ENCODE measurements at places on chromosomes 3 and 15.
A peak's percentile ranks its signal among the peaks of the same experiment; 100 is the strongest.

DNA sequence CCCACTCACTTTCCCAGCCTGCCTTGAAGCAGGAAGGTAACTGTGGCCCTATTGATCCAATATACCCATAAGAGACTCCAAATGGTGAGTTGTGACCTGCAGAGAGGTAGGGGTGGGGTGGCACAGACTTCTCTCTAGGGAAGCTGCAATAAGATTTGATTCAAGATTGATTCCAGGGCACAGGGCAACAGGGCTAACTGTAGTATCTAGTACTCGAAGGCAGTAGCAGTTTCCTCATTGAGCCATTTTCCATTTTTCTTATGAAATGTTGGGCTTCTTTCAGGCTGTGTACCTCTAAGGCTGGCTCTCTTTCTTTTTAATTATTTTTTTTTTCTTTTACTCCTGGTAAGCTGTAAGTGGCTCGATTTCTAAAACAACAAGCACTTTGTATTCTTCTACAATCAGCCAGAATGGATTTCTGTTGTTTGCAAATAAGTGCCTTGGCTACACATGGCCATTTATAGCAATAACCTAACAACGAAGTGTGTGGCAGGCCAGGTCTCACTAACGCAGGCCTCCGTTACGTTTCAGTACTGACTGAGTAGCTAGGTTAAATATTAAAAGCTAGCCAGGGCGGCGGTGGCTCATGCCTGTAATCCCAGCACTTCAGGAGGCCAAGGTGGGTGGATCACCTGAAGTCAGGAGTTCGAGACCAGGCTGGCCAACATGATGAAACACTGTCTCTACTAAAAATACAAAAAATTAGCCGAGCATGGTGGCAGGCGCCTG lies 19.3 kb downstream of the CCDC12 start:
- DNase-seq = no peak

DNA sequence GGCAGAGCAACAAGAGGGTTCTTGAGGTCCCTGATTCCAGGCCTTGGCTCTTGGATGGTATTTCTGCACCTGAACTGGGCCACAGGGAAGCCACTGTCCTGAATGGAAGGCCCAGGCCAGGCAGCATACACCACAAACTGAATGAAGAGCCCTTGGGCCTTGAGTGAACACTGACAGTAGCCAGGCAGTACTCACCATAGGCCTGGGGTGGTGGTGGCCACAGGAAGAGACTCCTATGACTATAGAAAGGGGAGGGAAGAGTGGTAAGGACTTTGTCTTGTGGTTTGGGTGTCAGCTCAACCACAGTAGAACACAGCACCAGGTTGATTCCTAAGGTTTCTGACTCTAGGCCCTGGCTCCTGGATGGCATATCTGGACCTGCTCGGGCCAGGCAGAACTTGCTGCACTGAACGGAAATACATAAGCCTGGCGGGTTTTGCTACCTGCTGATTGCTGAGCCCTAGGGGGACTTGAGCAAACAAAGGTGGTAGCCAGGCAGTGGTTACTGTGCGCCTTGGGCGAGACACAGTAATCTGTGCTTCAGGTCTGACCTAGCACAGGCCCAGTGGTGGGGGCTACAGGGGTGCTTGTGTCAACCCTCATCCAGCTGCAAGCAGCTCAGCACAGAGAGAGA lies 241.4 kb downstream of the ISL2 start:
- no peak for DNase-seq

GRCh38 chr15:89936051-89936785 lies 23.5 kb upstream of the ARPIN start:
- no peak for DNase-seq

- DNase-seq = no peak
Measured at GRCh38 chr3:172513488-172513887, 9.7 kb downstream of the TNFSF10 start.

DNA sequence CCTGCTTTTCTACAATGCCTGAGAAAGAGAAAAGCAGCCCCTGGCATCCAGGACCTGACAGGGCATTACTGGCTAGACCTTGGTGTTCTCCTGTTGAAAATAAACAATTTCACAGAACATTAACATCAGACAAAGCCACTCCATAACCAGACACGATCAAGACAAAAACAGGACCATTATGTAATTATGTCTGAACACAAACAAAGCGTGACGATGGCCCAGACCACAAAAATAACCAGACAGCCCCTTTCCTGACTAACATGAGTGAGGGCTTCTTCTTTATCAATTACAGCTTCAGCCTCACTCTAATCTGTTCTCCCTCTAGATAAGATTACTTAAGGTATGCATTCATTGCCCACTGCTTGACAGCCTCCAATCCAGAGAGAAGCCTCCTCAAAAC lies 172.7 kb upstream of the LMCD1 start:
- no peak for DNase-seq

- DNase-seq = no peak
Measured at GRCh38 chr15:49148298-49148697, 7.1 kb downstream of the COPS2 start.

GRCh38 chr3:64267721-64268604 lies 42.7 kb upstream of the PRICKLE2 start:
- DNase-seq = no peak

DNA sequence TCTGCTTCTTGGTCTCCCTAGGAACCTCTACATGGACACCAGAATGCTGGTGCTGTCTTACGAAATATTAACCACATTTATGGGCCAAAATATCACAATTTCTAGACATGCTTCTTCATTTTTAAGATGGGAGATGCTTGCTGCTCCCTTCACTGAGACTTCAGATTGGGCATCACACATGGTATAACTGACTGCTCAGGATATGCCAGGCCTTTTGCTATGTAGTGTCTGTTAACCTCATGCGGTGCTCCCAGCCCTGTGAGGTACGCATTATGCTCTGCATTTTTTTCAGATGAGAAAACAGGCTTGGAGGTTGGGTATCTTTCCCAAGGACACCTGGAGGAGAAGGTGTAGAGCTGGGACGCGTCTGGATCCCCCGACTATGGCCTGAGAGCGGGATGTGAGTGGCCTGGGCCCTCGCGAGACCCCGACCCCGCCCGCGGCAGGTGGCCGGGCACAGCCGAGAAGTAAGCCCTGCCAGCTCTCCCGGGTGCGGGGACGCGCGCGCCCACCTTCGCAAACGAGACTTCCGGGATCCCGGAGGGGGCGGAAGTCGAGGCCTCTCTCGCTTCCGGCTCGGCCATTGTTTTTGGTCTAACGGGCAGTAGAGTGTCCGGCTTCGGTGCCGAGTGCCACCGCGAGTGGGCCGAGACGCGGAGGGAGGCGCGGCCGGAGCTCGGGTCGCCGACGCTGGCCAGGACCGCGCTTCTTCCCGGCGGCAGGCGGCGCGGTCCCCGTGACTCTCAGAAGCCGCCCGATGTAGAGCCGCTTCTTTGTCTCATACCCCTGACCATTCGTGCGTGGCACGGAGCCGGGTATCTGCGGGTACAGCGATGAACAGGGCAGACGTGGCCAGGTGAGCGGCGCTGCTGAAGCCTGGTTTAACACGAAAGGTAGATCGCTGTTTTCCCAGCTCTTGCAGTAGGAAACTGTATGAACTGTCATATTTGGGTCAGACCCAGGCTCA lies at the start of gene ZKSCAN7:
Gene ZKSCAN7 (plus strand): TSS at position 568 of the 967 bp plus-strand sequence. CDS start 1,855 bp downstream, outside the sequence.
- DNase-seq = peak; percentile 10

DNA sequence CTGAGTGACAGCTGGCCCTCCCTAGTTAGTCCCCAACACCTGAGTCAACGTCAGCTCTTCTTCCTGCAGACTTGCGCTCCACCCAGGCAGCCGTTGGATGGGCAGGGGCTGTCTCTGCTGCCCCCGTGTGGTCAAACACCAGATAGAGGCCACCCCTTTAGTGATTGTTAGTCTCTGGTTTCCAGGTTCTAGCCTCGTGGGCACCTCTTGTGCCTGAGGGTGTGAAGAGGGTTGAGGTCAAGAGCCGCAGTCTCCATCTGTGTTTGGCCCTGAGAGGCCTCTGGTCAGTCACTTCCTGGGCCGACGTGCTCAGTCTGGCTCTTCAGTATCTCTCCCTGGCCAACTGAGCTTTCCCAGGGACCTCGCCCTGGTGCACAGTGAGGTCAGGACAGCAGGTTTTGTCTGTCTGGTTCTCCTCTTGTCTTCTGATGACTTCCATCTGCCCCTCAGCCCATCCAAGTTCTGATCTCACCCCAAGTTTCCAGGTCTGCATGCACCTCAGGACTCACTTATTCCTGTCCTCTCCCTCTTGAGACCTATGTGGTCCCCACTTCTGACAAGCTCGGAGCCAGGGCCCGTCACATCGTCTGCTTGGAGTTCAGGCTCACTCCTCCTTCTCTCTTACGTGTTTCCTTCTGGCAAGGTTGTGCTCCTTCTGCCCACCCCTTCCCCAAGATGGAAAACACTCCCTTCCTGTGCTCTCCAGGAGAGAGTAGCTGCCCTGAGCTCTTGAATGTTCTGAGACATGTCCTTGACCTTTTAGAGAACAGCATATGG lies 20.9 kb downstream of the CD276 start:
- DNase-seq = no peak

DNA sequence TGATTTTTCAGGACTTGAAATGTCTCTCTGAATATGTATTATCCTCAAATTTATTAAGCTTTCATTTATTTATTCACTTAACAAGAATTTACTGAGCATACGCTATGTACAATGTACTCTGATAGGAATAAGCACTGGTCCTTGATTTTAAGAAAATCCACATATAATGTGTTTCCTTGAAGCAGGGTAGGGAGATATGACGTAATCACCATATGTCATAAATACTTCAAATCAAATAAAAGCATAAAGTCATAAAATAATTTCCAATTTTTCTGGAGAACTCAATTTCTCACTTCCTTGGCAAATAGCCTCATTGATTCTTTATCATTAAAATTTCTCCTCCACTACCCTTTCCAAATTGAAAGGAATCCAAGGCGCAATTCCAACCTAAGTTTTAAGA lies 177.8 kb upstream of the GAP43 start:
- no peak for DNase-seq

GRCh38 chr3:118089563-118089962 lies 945.1 kb downstream of the IGSF11 start:
- DNase-seq = no peak

DNA sequence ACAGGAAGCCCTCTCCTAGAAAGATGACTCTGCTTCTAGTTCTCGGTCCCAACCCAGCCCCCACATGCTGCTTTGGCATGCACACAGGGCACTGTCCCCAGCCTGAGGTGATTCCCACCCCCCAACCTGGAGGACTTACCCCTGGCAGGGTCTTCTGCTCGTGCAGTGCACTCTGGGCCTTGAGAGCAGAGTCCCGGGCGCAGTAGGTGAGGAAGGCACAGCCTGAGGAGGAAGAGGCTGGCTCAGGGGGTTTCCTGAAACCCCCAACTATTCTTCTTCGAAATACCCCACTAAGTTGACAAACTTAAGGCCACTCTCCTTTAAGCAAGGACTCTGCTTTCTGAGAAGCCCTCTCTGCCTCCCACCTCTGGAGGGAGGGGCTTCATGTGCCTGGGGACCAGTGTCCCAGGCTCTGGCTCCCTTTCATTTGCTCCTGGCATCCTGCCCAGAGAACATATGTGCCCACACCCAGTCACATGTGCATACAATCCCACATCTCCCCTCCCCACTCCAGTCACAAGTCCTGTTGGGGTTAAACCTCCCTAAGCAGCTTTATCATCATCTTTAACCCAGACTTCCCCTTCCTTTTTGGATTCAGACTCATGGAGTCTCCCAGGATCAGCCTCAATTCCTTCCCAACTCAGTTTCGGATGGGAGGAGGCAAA lies 4.1 kb downstream of the CELF6 start:
- no peak for DNase-seq

DNA sequence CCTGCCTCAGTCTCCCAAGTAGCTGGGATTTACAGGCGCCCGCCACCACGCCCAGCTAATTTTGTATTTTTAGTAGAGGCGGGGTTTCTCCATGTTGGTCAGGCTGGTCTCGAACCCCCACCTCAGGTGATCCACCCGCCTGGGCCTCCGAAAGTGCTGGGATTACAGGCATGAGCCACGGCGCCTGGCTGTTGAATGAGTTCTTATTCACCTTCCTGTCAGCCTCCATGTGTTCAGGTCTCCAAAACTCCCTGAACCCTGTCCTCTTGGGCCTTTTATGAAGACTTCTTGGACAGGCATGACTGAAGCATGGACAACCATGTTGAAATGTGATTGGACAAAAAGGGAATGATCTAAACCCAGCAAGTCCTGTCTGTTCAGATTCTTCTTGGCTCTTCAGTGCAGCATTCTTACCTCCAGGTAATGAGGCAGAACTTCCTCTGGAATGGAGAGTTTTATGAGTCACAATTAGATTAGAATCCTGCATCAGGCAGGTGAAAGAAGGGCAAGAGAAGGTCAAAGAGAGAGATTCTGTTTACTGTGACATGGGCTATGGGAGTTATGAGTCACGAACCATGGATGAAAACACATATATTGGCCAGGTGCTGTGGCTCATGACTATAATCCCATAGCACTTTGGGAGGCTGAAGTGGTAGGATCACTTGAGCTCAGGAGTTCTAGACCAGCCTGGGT lies 23.1 kb upstream of the EIF4A2 start:
- DNase-seq = no peak

GRCh38 chr3:54003136-54003535 lies 111.5 kb upstream of the SELENOK start:
- no peak for DNase-seq

DNA sequence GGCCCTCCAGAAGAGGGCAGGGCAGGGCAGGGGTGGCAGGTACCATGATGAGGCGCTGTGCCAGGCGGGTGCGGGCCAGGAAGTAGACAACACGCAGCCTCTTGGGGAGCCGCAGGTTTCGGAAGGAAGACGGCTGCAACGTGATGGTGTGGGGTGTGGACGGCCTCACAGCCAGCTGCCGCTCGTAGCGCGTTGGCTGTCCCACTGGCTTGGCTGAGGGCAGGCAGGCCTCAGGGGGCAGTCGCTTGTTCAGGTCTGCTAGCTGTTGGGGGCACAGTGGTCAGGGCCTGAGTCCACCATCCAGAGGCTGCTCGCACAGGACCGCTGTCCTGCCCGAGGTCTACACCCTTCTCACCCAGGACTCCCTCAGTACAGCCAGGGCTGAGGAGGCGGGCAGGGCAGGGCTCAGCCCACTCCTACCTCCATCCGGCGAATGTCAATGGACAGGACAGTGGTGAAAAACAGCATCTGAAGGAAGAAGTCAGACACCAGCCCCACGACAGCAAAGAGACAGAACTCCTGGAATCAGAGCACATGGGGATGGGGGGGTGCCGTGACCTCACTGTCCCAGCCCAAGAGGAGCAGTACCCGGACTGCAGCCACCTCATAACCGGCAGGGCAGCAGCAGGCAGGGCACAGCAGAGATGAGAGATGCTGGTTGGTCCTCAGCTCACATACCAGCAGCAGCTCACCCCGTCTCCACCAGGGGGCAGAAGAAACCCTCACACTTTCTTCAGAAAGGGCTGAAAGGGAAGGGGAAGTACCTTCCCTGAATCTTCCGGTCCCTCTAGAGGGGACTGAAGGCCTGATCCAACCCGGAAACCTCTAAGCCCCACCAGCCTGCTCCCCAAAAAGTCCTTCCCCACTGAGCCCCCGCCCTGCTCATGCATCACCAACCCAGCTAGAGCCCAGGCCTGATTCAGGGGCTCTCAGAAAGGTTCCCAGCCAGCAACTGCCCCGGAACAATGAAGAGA lies 40.0 kb downstream of the PTPN23 start:
- DNase-seq = no peak
